ENCODE measurements at places on chromosomes 4 and X. TPM values are rescaled to one million over a fixed set of nuclear protein-coding genes. Genes with fewer than 3 reads are reported as not detected.

Gene MAP3K15
- polyA plus RNA-seq = 2.8 TPM

Gene HMX1
- 0.13 TPM for polyA plus RNA-seq

Gene GAGE12F
- not detected for polyA plus RNA-seq

Gene BEX2
- polyA plus RNA-seq = 169 TPM

Gene ADH1C
- polyA plus RNA-seq = not detected

GRCh38 chr4:16337936-16338335 is 111.7 kb upstream of the TAPT1 start:
- DNase-seq = no peak

DNA sequence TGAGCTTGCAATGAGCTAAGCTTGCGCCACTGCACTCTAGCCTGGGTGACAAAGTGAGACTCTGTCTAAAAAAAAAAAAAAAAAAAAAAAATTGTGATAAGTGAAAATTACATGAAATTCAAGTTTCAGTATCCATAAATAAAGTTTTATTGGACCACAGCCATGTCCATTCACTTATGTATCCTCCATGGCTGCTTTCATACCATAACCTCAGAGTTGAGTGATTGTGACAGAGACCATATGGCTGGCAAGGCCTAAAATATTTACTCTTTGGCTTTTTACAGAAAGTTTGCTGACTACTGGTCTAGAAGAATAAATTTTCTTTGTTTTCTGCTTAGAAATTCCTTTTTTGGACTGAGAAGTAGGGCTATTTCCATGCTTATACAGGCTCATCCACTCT is 11.8 kb upstream of the SHISA3 start:
- peak; percentile 23 for DNase-seq

DNA sequence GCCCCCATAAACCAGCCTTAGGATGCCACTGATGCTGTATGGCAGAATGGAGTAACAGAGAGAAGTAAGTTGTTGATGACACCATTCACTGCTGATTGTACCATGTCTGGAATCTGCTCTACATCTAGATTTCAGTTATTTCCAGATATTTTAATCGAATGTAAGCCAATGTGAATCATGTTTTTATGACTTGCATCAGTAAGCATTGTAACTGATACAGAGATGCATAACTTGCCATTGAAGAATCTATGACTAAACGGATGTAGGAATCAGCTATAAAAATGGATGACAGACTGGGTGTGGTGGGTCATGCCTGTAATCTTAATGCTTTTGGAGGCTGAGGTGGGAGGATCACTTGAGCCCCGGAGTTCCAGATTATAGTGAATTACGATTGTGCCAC is 161.0 kb upstream of the GATB start:
- no peak for DNase-seq
